ENCODE measurements at places on chromosomes 7 and 10.

GRCh38 chr7:50268990-50269389 is 35.5 kb upstream of the IKZF1 start:
- DNase-seq: no peak

- no peak for DNase-seq
Measured at GRCh38 chr7:114857605-114858004, 64.3 kb upstream of the MDFIC start.

GRCh38 chr7:78479348-78479747 is 680.8 kb downstream of the PHTF2 start:
- no peak for DNase-seq

DNA sequence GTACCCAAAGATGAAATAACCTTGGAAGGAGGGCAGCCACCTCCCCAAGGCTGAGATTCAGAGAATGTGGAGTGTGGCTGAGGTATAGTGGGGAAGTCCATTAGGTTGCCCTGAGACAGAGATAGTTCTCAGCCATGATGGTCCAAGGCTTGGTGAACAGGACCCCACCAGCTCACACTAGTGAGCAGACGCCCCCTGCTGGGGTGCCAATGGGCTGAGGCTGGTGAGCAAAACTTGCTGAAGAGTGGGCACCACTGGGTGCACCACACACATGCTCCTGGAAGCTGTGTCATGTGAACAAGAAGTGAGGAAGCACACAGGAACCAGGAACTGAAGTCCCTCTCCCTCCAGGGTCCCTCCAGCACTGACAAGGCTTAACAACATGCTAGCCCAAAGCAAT is 8.9 kb downstream of the FBXL13 start:
- peak; percentile 86 for DNase-seq

- DNase-seq: no peak
Measured at GRCh38 chr10:128915630-128916029, 551.4 kb upstream of the MGMT start.

DNA sequence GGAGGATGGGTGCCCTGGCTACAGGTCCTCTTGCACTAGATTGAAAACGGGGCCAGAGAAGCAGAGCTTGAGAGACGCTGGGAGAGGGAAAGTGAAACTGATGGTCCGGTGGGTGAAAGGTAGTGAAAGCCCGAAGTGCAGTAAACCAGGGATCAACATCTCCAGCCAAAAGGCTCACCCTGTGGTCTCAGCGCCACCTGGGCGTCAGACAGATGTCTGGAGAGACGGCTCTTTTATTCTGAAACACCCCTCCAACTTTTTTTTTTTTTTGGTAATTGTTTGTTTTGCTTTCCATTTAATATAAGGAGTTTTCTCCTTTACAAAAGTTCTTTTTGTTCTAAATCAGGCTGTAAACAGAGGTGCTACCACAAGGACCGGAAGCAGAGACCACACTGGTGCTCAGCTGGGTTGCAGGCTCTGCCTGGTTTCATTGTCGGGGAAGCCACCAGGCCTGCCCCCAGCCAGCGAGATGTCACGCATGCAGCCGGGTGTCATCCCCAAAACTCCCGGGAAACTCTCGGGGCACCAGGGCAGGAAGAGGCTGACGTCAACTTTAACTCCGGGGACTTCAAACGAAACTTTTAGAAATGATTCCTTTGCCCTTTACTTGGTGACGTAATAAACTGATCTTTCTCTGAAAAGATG is 11.2 kb downstream of the IL2RA start:
- peak; percentile 43 for DNase-seq

- DNase-seq: no peak
Measured at GRCh38 chr7:119936836-119937235, 336.1 kb upstream of the KCND2 start.

DNA sequence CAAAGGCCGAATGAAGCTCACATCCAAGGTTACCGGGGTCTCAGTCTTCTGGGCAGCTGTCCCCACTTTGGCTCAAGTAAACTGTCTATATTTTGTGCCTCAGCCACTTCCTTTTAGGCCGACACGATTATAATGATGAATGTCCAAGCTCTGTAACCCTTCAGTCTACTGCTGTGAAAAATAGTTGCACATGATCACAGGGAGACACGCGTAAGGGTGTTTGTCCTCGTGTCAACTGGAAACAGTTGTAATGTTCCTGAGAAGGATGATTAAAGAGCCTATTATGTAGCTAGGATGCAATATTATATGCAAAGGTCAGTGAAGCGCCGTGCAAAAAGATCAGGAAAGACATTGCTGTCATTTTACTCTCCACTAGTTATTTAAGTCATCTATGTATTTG is 559.9 kb downstream of the SDK1 start:
- DNase-seq: no peak

DNA sequence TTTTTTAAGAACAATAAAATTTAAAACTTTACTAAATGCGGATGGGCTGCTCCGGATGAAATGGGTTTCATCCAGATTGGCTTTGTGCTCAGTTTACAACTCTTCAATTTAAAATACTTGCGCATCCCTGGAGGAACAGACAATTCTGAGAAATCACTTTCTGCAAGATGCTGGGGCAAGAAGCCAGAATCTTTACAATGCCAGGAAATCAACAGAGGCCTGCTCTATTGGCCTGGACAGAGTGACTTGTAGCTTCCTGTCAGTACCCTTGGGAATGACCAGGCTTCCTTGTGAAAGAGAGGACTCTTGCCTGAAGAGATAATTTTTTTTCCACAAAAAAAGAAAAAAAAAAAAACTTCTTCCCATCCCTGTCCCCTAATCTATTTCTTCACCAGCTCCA is 3.9 kb upstream of the FAM13C start:
- DNase-seq: no peak

DNA sequence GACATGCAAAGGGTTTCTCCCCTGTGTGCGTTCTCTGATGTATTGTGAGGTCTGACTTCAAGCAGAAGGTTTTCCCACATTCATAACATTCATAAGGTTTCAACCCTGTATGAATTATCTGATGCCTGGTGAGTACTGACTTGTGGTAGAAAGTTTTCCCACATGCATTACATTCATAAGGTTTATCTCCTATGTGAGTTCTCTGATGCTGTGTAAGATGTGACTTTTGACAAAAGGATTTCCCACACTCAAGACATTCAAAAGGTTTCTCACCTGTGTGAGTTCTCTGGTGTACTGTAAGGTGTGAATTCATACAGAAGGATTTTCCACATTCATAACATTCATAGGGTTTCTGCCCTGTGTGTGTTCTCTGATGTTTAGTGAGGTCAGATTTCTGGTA is 45.1 kb downstream of the ZNF33B start:
- DNase-seq: no peak

DNA sequence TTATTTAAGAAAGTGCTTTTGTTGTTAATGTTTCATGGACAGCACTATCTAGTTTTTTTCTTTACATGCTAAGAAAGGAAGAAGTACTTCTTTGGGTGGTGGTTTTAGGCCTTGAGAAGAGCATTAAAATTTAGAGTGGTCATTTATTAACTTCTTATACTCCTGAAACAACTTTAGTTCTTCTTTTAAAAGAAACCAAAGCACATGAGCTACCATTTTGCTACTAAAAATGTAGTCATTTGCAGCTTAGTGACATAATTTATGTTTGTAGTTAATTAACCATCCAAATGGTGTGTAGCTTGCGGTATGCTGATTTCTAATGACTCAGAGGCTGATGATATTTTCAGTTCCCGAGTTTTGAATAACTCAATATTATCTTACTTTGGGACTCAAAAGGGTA is 207.5 kb downstream of the BBS9 start:
- no peak for DNase-seq

DNA sequence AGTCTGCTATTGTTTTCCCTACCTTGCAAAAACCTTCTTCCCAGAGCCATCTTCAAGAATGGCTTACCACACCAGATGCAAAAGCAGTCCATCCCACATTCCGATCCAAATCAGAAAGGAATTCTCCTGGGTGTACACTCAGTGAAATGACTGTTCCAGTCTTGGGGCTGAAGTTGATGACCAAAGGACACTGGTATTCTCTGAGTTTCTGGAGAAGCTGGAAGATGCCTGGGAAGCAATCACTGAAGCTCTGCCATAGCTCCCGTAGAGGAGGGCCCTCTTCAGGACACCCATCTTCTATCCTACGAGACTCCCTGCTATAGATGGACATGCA is 155.7 kb downstream of the LCOR start:
- DNase-seq: no peak

GRCh38 chr10:86319676-86320075 is 46.9 kb downstream of the GRID1 start:
- no peak for DNase-seq

DNA sequence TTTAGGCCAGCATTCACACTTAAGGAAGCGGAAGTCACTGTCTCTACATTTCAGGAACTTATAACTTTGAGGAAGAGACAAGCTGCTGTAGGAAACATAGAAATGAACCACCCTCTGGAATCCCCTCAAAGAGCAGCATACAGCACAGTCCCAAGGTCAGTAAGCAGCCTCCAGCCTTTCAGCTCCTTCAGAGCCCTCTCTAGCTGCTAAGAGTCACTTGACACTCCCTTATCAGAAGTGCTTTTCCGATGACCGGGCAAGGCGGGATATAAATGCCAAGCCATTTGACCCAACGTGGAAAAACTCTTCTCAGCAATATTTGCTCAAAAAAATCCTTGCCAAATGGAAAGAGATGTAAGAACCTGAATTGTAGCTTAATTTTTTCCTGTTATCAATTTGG is 1284.3 kb downstream of the XPNPEP1 start:
- DNase-seq: no peak

- DNase-seq: peak; percentile 63
Measured at GRCh38 chr10:113907166-113907565, 52.7 kb downstream of the NHLRC2 start.

DNA sequence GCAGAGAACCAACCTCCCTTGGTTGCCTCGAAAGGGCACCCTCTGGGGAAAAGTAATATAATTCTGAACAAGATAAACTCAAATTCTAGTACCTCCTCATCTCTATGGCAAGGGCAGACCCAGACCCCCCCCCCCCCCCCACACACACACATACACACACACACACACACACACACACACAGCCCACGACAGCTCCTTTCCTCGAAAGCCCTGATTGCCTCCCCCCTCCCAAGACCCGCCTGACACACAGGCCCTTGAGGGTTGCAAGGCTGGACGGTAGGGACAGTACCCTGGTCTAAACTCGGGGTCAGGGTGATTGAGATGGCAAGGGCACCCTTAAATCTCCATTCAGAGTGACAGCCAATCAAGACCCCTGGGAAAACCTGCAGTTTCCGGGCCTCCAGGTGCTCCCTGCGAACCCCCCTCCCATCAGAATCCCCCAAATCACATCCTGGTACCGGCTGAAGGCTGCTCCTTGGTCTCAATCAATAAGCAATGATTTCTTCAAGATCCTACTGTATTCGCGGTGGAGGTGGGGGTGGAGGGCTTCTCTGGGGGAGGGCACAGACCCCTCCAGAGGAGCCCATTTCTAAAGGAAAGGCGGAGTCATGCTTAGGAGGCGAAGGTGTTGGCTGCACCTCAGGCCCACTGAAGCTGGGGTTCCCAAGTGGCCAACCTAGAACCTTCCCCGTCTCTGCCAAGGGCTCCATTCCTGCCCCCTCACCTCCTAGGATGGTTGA is 100.7 kb downstream of the HIP1 start:
- no peak for DNase-seq

- no peak for DNase-seq
Measured at GRCh38 chr10:19713159-19713558, 103.1 kb upstream of the PLXDC2 start.

DNA sequence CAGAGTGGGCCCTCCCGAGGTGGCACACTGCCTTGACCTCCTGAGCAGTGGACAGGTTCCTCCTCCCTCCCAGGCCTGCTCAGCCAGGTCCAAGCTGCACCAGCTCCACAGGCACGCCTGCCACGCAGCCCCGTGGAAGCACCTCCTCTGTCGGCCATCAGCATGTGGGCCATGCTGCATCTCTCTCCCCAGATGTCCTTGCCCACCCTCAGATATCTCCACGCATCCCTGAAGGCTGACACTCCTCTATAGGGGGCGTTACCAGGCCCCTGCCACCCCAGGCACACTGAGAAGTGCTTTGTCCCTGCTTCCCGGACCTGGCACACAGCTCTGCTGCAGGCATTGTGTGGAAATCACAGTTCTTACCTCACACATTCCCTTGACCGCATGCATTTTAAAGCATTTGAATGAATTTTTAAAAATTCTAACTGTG is 598.5 kb downstream of the SDK1 start:
- no peak for DNase-seq

GRCh38 chr7:137081321-137082093 is 213.1 kb downstream of the CHRM2 start:
- DNase-seq: peak; percentile 9

DNA sequence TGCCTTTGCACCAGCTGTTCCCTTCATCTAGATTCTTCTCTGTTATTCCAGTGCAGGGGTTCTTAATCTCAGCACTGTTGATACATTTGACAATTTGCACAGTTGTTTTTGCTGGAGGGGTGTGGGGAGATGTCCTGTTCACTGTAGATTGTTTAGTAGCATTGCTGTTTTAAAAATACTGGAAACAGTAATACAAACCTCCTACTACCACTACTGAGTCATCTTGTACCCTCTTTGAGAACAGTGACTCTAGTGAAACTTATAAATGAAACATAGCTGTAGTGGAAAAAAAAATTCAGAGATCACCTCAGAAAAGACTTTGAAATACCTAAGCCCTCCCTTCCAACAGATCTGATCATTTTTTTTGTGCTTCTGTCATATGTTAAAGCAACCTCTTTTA is 154.8 kb upstream of the TMEM196 start:
- DNase-seq: no peak

DNA sequence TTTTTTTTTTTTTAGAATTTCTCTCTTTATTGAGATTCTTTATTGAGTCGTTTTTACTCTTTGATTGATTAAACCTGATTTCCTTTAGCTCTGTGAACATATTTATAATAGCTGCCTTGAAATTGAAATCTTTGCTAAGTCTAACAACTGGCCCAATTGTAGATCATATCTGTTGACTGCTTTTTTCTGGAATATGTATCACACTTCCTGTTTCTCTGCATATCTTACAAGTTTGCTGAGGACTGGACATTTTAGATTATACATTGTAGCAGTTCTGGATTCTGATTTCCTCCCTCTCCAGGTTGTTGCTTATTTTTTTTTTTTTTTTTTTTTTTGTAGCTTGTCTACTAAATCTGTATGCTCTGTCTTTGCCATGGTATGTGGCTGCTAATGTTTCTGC is 56.3 kb downstream of the PRKAR2B start:
- no peak for DNase-seq

GRCh38 chr7:30682212-30683083 is at the start of gene CRHR2:
Gene CRHR2, minus strand, starts transcription at chr7:30682456. Its CDS starts 176 bp downstream, at chr7:30682280.
- no peak for DNase-seq
